ENCODE measurements at places on chromosomes 1 and 21. TPM values are rescaled to one million over a fixed set of nuclear protein-coding genes. Genes with fewer than 3 reads are reported as not detected.

MAP10 gene
- total RNA-seq: 0.92 TPM

HES3 gene
- total RNA-seq: not detected

MTFR1L gene
- 23.0 TPM for total RNA-seq

S100A2 gene
- 28.6 TPM for total RNA-seq
